Vein endothelial cell (primary cell): ENCODE measurements at places on chromosomes 4 and X. TPM values are rescaled to one million over a fixed set of nuclear protein-coding genes. Genes with fewer than 3 reads are reported as not detected.

ERAS gene
- not detected in 2 replicates for total RNA-seq

HOPX gene
- total RNA-seq, result 10.5 and 20.6 TPM in 2 replicates

TCEAL2 gene
- not detected in 2 replicates for total RNA-seq

NDNF gene
- total RNA-seq, result not detected in 2 replicates

EMCN gene
- 158 and 216 TPM in 2 replicates for total RNA-seq
